NCI-H1930 (cell line): ENCODE measurements at places on chromosomes 3 and 15.

- DNase-seq, result no peak
Observed at GRCh38 chr3:45807133-45807532, 10.8 kb upstream of the SLC6A20 start.

- no peak for DNase-seq
Observed at GRCh38 chr3:82000773-82001172, 239.3 kb upstream of the GBE1 start.

GRCh38 chr3:188720636-188721035 is 451.1 kb upstream of the TPRG1 start:
- no peak for DNase-seq

DNA sequence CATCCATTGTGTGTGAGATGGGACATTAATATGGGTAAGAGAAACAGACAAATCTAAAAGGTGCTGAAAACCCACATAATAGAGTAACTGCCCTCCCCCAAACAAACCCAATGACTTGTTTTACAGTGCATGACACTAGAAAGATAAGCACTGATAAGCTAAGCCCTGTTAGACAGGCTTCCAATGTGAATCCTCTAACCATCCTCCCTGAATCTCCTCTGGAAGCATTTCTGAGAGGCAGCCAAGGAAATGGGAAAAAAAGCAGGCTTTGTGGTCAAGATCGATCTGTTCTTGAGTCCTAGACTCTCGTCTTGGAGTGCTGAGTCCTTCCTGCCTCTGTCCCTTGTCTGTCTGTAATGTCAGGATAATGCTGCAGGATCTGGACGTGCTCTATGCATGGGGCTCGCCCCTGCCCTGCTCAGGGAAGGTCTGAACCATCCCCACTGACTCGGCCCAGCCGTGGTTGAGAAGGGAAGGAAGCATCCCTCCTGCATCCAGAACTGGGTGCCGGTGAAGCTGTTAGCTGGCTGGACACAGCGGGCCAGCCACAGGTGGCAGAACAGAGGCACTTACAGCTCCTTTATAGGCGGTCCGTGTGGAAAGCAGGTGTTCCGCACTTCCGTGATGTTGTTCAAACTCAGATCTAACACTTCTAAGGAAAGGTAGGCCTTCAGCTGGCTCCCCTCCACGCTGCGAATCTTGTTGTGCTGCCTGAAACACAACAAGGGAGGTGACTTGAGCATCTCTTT is 84.1 kb downstream of the LRIG1 start:
- DNase-seq, result no peak

DNA sequence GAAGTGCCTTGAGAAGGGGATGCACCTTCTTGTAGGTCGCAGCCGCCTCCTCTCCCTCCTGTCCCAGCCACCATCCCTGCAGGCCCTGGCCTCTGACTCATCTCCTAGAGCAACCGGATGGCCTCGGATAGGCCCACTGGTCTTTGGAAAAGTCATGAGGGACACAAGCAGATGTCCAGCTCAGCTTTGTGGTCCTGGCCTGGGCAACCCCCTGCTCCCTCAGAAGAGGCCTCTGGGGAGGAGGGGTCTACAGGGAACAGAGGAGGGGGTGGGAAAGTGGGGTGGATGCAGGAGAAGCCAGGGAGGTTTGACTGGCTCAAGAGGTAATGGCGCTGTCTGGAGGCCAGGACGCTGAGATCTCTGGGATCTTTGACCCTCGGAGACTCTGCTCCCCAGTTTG is 259.2 kb upstream of the TLE3 start:
- DNase-seq, result no peak

GRCh38 chr15:62287066-62287857 is 122.2 kb upstream of the C2CD4B start:
- no peak for DNase-seq

- no peak for DNase-seq
Observed at GRCh38 chr3:46371519-46372340, 984 bp downstream of the CCR5 start.

DNA sequence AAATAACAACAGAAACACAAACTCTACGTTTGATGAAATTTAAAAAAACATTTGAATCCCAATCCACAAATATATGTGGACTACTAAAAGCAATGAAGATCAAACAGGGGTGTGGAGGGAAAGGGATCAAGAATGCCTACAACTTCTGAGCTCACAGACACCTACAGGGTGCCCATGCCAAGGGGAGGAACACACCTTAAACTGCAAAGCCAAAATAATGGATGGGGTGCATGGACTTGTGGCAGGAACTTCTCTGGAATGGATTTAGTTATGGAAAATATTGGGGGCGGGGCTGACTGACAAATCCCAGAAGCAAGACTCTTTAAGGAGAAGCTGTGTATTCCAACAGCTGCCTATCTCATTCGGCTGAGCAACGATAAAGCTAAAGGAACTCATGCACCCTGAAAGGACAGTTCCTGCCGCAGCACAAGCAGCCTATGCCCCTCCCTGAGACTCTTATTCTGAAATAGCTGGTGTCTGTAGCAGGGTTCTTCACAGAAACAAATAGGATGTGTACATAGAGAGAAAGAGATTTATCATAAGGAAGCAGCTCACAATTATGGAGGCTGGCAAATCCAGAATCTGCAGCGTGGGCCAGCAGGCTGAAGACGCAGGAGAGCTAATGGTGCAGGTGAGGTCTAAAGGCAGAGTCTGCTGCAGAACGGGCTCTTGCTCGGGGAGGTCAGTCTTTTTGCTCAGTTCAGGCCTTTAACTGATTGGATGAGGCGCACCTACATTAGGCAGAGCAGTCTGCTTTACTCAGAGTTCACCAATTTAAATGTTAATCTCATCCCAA is 24.5 kb upstream of the PLA2G4D start:
- DNase-seq, result no peak

DNA sequence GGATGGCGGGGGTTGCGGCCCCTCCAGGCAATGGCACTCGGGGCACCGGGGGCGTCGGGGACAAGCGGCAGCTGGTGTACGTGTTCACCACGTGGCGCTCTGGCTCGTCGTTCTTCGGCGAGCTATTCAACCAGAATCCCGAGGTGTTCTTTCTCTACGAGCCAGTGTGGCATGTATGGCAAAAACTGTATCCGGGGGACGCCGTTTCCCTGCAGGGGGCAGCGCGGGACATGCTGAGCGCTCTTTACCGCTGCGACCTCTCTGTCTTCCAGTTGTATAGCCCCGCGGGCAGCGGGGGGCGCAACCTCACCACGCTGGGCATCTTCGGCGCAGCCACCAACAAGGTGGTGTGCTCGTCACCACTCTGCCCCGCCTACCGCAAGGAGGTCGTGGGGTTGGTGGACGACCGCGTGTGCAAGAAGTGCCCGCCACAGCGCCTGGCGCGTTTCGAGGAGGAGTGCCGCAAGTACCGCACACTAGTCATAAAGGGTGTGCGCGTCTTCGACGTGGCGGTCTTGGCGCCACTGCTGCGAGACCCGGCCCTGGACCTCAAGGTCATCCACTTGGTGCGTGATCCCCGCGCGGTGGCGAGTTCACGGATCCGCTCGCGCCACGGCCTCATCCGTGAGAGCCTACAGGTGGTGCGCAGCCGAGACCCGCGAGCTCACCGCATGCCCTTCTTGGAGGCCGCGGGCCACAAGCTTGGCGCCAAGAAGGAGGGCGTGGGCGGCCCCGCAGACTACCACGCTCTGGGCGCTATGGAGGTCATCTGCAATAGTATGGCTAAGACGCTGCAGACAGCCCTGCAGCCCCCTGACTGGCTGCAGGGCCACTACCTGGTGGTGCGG is 1.9 kb downstream of the CHST2 start:
- DNase-seq, result no peak

- DNase-seq, result no peak
Observed at GRCh38 chr3:78986416-78987101, 781.2 kb downstream of the ROBO1 start.

GRCh38 chr3:155629556-155629955 is 115.3 kb downstream of the PLCH1 start:
- no peak for DNase-seq

- no peak for DNase-seq
Observed at GRCh38 chr3:46068501-46068900, 41.2 kb upstream of the XCR1 start.

DNA sequence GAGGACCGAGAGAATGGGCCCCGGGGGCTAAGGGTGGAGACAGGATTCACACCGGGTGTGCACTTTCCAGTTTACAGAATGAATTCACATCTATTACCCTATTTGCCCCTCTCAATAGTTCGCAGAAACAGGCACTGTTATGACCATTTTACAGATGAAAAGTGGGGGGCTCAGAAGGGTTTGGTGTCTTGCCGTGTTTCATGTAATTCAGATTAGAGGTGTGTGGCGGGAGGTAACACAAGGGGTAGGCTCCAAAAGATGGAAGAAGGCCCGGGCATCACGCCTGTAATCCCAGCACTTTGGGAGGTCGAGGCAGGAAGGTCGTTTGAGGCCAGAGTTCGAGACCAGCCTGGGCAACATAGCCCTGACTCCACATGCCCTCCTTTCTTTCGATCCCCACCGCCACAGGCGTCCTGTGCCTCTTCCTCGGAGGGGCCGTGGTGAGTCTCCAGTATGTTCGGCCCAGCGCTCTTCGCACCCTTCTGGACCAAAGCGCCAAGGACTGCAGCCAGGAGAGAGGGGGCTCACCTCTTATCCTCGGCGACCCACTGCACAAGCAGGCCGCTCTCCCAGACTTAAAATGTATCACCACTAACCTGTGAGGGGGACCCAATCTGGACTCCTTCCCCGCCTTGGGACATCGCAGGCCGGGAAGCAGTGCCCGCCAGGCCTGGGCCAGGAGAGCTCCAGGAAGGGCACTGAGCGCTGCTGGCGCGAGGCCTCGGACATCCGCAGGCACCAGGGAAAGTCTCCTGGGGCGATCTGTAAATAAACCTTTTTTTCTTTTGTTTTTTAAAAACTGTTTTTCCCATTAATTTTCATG is 3.4 kb downstream of the DUOXA2 start:
- no peak for DNase-seq

DNA sequence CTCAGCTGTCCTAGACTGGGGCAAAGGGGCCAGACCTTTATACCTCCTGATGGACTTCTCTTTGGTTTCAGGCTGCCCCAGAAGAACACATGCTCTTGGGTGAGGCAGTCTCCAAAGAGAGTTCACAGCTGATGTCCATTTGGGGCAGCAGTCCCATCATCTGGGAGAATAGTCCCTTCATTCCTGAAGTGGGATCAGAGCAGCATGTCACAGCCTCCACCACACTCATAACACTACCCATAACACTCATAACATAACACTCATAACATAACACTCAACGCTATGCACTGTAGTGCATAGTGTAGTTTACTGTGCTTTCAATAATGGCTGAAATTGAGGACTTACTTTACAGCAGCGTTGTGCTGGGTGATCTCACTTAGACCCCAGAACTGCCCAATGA is 36.7 kb upstream of the PLCL2 start:
- DNase-seq, result no peak

DNA sequence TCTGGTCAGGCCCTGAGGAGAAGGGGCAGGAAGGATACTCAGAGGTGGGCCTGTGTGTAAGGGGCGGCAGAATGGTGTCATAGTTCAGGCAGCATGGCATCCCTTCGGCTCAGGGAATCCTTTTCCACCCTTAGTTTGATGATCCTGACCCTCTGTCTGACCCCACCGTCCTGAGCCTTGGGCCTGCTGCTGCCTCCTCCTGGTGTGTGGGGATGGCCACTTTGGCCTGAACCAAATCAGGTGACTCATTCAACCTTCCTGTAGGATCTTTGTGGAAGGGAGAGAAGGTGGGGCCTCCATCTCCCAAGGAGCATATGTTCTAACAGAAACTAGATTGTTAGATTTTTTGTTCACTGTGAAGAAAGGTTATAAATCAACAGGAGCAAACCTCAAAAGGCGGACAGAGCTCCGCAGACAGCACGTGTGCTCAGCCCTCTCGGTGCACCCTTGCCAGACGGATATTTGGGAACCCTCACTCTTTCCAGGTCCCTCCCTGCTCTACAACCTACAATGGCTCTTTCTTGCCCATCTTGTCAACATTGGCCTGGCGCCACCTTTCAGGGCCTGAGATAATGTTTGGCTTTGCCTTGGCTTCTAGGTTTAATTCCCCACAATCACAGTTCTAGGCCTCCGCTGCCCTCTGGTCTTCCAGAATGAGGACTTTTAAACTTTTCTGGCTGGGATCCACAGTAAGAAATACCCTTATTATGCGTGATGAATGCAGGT is 21.7 kb downstream of the THSD4 start:
- no peak for DNase-seq

DNA sequence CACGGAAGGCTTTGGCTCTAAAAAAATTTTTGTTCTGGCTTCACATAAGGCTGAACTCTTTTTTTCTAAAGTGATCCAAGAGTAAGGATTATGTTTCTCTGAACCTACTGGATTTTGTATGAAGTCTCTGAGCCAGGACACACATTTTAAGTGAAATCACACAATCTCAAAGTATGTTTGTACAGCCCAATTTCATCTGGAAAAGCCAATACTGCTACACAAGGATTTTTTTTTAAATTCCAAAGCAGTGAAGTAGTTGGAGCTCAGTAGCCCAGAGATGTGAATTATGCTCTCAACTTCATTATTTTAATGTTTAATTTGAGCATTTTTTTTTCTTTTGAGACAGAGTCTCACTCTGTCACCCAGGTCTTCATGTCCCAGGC is 243.9 kb downstream of the FAM43A start:
- no peak for DNase-seq

GRCh38 chr3:155037508-155038202 is 42.5 kb upstream of the MME start:
- DNase-seq, result no peak

- DNase-seq, result no peak
Observed at GRCh38 chr15:35691891-35692867, 146.2 kb upstream of the DPH6 start.

- no peak for DNase-seq
Observed at GRCh38 chr15:81113861-81114291, 20.2 kb upstream of the CFAP161 start.

DNA sequence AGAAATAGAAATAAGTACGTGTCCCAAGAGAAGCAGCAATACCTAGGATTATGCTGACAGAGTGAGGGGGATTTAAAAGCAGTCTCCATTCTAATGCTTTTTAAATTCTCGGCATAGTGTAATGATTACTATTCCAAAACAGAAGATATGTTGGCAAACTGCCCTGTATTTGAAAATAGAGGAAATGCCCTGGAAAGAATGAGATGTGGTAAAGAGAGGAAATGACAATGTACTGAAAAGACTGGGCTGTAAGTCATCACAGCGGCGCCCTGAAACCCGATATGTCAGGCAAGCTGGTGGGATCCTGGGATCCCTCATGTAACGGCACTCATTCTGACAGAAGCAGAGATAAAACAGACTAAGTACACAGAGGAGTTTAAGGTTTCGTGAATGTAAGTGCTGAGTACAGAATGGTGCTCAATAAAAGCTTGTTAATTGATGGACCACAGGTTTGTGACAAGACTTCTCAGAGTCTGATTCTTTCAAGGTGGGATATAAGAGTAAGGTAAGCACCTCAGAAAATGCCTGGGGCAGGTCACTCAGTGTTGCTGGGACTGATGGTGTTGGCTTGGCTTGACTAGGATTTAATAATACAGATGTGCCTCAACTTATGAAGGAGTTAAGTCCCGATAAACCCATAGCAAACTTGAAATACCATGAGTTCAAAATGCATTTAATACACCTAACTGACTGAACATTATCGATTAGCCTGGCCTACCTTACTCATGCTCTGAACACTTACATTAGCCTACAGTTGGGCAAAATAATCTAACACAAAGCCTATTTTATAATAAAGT is 91.4 kb downstream of the NFKBIZ start:
- no peak for DNase-seq
